ENCODE measurements at places on chromosomes 7 and 10.

- DNase-seq: no peak
Measured at GRCh38 chr10:12158111-12158510, 28.6 kb downstream of the SEC61A2 start.

DNA sequence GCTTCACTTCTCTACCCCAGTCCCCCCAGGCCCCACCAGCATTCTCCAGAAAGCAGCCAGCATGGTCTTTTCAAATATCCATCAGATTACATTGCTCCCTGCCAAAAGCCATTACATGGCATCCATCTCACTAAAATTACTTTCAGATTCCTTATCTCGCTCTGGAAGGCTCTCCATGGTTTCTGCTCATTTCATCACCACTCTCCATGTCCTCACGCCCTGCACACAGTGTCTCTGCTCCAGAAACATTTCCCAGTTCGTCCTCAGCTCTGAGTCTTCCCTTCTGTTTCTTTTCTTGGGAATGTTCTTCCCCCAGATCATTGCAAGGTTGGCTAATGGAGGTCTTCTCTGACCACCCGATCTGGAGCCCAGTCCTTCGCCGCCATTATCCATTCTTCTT, 499.1 kb downstream of the KCNMA1 start:
- DNase-seq: no peak

DNA sequence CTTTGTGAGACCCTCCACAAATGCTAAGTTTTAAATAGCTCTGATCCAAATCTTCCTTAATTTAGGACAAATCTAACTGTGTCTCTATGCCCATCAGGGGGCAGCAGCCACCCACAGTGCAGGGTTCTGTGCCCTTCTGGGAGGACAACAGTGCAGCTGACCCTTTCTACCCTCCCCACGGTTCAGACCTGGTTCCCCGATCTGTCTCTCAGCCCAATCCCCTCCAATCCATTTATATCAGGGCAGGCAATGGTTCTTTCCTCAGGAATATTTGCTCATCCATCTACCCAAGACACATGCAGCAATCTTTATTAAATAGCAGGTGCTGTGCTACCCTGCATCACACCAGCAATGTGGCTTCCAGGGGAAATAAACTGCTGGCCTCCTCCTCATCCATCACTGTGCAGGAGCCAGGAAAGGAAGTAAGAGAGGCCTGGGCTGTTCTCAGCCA, 4.0 kb upstream of the RBM28 start:
- DNase-seq: no peak

DNA sequence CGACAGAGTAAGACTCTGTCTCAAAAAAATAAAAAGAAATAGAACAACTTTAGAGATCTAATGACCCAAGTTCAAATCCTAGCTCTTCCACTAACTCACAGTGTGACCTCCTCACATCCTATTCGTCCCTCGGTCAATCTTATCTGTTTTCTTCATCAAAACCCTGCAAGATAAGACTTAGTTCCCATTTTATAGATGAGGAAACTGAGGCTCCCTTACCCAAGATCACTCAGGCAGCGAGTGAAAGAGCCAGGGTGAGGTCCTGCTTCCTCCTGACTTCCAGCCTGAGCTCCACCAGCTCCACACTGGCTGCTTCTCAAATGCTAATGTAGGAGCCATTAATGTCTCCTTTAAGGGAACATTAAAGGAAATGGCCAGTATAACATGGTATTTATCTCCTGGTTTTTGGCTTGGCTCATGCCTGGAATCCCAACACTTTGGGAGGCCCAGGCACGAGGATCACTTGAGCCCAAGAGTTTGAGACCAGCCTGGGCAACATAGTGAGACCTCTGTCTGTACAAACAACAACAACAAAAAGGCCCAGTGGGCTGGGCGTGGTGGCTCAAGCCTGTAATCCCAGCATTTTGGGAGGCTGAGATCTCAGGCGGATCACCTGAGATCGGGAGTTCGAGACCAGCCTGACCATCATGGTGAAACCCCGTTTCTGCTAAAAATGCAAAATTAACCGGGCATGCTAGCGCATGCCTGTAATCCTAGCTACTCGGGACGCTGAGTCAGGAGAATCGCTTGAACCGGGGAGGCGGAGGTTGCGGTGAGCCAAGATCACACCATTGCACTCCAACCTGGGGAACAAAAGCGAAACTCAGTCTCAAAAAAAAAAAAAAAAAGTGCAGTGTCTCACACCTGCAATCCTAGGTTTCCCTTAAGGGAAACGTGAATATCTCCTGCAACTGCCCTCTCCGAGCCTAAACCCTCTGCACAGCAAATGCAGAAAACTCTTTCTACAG, 3.4 kb upstream of the RHBDD2 start:
- no peak for DNase-seq

DNA sequence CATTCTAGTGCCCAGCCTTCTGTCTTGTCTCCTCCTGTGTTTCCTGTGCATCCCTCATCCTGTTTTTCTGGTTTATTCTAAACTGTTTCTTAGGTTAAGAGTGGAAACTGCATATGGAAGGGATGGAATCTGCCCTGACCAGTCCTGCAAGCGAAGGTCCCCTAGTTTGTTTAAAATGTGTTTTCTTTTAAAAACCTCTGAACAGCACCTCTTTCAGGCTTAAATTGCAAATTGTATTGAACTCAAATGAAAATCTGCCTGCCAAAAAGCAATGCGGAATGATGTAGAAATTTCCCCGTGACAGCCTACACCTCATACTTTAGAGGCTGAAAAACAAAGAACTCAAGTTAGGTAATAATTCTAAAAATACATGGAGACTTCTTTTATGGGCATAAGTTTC, 222.8 kb upstream of the IMMP2L start:
- no peak for DNase-seq

DNA sequence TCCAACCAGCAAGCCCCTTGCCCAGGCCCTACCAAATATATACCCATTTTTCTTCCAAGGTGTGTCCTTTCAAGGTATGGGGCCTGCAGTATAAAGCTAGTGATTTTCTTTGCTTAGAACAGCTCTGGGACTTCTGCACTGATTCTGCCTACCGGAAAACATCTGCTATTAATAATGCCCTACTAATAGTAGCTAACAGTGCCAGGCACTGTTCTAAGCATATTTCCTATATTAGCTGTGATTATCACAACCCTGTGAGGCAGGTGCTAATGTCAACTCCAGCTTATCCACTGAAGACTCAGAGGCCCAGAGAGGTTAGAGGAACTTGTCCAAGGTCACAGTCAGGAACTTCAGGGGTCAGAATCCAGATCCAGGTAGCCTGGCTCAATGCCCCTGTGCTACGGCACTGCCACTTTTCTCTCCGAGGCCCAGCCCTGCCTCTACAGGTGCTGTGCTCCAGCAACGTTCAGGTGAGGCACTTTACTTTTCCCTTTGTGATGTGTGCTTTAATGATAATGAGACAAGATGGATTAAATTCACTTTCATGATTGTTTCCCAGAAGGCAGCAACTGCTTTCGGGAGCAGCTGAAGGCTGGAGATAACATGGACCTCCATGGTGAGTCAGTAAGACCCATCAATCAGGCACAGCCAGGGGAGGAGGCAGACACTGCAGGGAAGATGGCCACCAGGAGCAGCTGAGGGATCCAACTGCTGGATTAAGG, 26.7 kb downstream of the TAS2R41 start:
- DNase-seq: no peak

- DNase-seq: no peak
Measured at GRCh38 chr10:34912771-34913170, 97.7 kb upstream of the PARD3 start.

GRCh38 chr7:728602-729001, 1.5 kb upstream of the PRKAR1B start:
- no peak for DNase-seq

GRCh38 chr10:82674036-82674435, 799.0 kb downstream of the NRG3 start:
- DNase-seq: no peak

DNA sequence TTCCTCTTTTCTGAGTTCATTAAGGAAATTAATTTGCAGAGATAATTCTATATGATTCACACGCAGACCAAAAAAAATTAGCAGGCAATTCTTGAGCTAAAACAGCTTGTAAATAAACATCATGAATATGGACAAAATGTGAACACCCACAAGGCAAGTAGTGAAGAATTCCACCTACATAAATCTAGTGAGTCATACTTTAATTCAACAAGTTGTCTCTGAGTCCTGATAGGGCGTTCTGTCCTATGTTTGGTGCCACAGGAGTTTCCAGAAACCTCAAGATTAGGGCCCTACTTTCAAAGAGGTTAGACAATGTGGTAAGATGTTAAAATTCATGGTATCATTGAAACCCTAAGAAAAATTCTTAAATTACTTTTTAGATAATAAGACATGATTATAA, 122.3 kb downstream of the SGMS1 start:
- no peak for DNase-seq

DNA sequence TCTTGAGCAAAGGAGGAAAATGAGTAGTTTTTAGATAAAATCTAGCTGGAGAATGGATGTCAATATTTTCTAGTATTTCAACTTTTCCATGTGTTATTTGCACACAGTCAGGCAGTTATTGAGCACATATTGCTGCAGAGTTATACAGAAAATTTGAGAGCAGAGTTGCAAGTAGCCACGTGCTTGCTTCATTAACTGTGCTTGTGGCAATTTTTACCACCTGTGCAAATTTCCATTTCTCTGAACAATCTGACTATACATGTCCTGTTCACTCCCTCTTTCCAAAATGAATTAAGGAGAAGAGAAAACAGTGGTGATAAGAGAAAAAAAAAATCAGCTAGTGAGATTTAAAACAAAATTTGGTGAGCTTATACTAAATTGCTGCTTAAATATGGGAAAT, 178.5 kb downstream of the TAX1BP1 start:
- DNase-seq: no peak

DNA sequence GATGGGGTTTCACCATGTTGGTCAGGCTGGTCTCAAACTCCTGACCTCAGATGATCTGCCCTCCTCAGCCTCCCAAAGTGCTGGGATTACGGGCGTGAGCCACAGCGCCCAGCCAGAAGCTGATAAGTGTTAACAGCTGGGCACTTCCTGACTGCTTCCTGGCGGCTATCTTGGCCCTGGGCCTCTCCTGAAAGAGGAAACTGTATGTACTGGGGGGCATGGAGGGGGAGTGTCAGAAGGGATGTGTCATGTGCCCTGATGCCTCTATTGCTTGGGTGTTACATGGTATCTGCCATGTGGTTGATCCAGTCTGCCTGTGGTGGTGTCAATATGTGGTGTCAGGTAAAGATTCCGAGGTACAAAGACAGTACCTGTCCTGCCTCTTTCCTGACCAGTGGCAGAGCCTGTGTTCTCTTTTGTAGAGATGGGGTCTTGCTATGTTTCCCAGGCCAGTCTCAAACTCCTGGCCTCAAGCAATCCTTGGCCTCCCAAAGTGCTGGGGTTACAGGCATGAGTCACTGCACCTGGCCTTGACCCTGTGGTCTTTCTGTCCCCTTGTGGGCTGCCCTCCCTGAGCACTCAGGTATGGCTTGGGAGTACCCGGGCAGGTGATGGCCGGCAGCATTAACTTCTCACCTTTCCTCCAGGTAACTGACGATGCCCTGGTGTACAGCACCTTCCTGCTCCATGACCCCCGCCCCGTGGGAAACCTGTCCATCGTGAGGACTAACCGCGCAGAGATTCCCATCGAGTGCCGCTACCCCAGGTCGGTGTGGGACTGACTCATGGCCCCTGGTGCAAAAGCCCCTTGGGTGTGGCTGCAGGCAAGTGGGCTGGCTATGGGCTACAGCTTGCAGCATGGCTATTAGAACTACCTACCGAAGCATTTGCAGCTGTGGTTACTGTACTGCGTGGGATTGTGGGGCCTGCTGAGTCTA, 4.4 kb downstream of the ZP3 start:
- DNase-seq: peak; percentile 1

- peak; percentile 24 for DNase-seq
Measured at GRCh38 chr7:151110941-151111645, 24.8 kb downstream of the AGAP3 start.

- no peak for DNase-seq
Measured at GRCh38 chr7:74511345-74511744, 57.6 kb downstream of the GTF2IRD1 start.

DNA sequence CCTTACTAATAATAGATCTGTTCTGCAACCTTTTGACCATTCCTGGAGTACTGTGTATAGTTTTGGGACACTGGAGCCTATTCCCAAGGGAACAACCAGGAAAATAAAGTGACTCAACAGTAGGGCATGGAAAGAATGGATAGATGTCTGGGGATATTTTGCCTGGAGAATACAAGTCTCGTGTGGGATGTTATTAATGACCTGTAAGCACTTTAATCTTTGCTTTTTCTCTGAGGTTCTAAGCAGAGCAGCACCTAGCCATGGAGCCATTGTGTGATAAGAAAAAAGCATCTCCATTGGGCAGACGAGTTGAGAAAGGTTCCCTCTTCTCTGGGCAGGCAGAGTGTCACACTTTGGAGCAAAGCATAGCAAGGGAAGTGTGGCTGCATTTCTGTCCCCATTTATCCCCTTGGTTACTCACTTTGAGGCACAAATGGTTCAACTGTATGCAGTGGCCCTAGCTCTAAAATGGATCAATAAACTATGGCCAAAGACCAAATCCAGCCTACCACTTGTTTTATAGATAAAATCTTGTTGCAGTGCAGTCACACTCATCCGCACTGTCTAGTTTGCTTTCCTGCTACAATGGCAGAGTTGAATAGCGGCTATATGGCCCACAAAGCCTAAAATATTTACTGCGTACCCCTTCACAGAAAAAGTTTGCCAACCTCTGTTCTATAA, 21.0 kb upstream of the CCDC71L start:
- DNase-seq: no peak

- peak; percentile 77 for DNase-seq
Measured at GRCh38 chr7:132865366-132866143, 216.3 kb downstream of the CHCHD3 start.
